ENCODE measurements at places on chromosomes 3 and 15. TPM values are rescaled to one million over a fixed set of nuclear protein-coding genes. Genes with fewer than 3 reads are reported as not detected.

GRCh38 chr15:64897345-64897985 lies 14.2 kb upstream of the ANKDD1A start:
- DNase-seq = no peak

The PTPRG gene
- not detected for total RNA-seq

DNA sequence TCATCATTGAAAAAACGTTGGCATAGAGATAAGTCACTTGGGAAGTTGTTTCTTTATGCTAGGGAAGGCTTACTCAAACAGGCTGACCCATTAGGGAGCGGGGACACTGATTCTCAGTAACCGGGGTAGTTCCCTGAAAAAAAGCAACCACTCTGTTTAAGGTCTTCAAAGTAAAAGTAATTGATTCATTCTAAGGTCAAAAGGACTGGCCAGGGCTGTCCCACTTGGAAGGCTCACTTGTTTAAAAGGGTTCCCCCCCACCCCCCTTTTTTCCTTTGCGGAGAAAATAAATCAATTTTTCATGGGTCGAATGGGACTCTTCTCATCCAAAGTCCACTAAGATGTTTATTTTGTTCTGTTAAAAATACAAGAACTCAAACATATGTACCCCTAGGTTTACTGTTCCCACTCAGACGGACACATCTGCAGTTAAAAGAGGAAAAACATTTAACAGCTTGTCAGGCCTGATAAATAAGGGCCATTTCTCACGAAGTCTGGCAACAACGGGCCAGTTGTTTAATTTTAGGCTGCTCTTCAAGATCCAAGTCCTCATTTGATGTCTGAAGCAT lies 53.0 kb downstream of the ARHGEF3 start:
- DNase-seq = no peak

GRCh38 chr3:118818386-118818785 lies 216.3 kb downstream of the IGSF11 start:
- no peak for DNase-seq

DNA sequence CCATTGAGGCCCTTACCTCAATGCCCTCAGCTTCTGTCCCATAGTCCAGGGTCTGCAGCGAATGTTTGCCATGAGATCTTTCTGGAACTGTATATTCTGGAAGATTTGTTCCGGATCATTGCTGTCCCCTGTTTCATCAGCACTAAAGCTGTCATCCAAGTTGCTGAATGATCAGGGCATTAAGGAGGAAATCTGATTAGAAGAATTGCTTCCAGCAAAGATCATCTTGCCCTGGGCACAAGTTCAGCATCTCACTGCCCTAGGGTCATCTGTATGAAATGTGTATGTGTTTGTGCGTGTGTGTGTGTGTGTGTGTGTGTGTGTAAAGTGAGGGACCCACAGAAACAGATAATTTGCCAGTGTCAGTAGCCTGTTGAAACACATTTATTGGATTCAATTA lies 1.4 kb downstream of the TMC3 start:
- no peak for DNase-seq

Measured in activated CD8-positive, alpha-beta T cell treated with anti-CD3 and anti-CD28 coated beads for 36 hours (primary cell).